ENCODE measurements at places on chromosomes 6 and 20. TPM values are rescaled to one million over a fixed set of nuclear protein-coding genes. Genes with fewer than 3 reads are reported as not detected.

Gene SIRPA
- 16.0 TPM for total RNA-seq

Gene TOX2
- total RNA-seq: 0.87 TPM

Gene MAP3K5
- total RNA-seq: 3.9 TPM

DNA sequence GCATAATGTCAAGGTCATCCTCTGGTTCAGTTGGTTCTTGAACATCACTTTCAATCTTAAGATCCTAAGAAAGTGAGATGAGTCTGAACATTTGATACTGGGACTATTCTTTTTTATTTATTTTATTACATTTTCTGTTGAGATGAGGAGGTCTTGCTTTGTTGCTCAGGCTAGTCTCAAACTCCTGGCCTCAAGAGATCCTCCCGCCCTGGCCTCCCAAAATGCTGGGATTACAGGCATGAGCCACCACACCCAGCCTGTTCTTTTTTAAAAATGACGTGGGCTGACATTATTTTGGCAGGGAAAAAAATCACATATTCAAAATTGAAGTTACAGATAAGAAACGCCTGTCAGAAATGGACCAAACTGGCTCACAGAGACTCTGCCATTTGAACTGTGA, 13.5 kb downstream of the EIF2S2 start:
- H3K27ac ChIP-seq: no peak overlapping the region
- no peak for DNase-seq
- no peaks in the 10 kb centered on the region for H3K4me1 ChIP-seq
- H3K36me3 ChIP-seq: peaks cover 12% of the 10 kb centered on the region
- H3K27me3 ChIP-seq: no peaks in the 10 kb centered on the region
- H3K4me3 ChIP-seq: no peak overlapping the region

Gene STMND1
- total RNA-seq: 0.27 TPM

DNA sequence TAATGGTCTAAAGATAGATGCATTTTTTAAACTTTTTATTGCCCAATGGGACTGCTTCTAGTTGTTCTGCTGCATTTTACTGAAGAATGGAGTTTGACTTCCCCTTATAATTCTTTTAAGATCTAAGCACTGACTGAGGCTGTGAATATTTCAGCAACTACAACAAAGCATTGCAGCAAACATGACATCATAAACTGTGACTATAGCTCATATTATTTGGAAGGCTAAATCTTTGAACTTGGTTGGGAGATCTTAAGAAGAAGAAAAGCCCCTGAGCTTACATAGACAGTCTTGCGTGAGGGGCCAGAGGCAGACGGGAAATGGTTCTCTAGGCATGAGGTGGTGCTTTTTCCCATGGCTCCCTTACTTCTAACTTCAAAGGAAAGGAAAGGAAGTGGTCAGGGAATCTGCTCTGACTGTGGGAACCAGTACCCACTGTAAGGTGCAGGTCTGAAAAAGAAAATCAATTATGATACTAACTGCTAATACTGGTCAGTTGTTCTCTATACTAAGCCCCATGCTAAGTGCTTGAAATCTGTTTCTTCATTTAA, 14.8 kb downstream of the HEY2 start:
- H3K4me1 ChIP-seq: no peaks in the 10 kb centered on the region
- H3K27ac ChIP-seq: no peak overlapping the region
- H3K4me3 ChIP-seq: no peak overlapping the region
- DNase-seq: no peak

Gene ISM1
- total RNA-seq: 1.7 TPM
